ENCODE measurements at places on chromosomes 1 and 21.

- DNase-seq, result no peak
Measured at GRCh38 chr1:54355931-54356679, 50.1 kb downstream of the SSBP3 start.

GRCh38 chr1:171929121-171929520, 87.8 kb downstream of the DNM3 start:
- no peak for DNase-seq

GRCh38 chr1:226981386-226981817, 41.3 kb downstream of the COQ8A start:
- no peak for DNase-seq

DNA sequence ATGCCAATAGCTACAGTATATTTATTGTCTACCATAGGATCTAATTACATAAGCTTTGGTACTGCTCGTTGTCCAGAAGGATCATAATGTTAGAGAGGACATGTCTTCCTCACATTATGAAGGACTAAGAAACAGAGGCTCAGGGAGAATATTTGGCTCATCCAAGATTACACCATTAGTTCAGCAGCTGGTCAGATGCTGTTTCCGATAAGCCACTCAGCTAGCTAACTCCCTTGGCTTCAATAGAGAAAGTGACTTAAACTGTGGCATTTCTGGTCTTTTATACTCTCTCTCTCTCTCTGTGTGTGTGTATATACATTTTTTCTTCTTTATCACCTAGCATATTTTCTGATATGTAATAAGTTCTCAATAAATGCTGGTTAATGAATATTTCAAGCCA, 70.4 kb downstream of the DDR2 start:
- no peak for DNase-seq

DNA sequence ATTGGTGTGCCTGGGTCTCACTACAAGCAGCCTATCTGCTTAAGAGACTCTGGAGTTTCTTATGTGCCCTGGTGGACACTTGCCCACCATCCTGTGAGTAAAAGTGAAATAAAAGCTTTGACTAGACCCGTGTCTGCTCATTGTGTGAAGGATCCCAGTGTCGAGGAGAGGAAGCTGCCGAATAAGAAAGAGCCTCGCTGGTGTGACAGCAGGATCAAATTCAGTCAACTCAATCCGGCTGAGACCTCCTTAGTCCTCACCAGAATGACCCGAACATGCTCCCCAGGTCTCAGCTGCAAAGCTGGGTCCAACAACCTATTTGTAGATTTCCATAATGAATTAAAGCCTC, 14.8 kb downstream of the CD2 start:
- no peak for DNase-seq

DNA sequence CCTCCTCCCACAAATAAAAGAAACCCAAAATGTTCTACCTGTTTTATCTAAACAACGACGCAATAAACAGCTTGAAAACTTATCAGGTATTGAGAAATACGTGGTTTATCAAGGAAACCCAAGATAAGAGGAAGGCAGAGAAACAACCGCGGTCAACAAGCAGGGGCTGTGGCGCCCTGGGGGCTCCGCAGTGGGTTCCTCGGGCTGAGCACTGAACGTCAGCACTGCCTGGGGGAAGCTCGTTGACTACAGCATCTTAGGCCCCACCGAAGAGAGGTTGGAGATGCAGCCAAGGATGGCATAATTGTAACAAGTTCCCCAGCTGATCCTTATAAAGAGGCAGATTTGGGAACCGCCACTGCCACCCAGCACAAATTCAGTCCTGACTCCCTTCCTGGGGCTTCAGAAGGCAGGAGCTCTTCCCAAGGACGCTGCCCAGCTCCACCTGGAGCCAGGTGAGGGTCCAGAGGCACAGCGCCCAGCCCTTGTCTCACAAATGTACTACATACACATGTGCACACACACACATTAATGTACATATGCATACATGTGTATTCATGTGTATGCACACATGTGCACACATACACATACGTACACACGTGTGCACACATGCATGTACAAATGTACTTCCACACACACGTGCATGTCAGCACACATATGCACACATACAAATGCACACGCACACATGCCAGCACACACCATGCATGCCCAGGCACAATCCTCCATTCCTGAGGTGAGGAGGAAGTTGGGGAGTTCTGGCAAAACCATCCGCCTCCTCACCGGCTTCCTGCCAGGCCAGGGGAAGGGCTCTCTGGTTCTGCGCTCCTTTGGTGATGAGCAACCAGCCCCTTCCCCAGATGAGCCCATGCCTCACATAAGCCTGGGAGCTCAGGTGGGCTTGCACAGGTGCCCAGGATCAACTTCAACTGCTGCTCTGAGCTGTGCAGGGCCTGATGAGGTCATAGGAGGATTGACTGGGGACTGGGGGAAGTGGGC, 251.1 kb downstream of the NPHP4 start:
- no peak for DNase-seq

DNA sequence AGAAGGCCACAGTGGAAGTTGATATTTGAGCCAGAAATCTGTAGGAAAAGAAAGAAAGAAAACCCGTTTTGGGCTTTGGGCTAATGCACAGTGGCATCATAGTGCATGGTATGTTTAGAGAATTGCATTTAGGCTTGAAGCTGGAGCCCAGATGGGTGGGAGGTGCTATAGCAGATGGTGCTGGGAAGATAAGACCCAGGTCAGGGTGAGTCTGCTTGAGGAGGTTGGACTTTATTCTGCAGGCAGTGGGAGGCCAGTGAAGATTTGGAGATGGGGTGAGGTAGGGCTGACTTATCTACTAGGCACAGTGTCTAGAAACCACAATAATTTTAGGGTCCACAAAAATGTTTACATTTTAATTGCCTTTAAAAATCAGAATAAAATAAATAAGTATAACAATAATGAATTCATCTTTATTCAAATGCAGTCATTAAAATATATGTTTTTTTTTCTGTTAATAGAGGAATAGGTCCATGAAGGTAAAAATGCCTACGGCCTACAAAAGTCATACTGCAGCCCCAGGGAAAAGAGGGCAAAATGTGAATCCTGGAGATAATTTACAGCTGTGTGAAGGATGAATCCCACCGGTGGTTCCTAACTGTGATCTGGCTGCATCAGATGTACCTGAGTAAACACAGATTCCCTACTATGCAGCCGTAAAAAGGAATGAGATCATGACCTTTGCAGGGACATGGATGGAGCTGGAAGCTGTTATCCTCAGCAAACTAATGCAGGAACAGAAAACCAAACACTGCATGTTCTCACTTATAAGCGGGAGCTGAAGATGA, 8.7 kb downstream of the DNAJC6 start:
- DNase-seq, result no peak

DNA sequence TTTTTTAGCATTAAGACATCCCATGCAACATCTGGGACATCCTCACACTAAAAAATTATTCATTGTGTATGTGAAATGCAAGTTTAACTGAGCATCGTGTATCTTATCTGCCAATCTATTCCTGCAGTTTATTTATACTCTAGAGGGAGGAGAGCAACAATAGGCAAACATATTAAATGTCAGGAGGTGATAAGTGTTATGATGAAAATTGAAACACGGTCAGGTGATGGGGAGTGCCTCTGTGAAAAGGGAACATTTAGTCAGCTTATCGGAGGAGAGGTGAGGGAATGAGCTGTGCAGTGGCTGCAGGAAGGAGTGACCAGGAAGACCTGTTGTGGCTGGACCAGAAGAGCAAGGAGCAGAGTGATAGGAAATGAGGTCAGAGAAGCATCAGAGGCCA, 775 bp upstream of the EFCAB14 start:
- DNase-seq, result no peak

DNA sequence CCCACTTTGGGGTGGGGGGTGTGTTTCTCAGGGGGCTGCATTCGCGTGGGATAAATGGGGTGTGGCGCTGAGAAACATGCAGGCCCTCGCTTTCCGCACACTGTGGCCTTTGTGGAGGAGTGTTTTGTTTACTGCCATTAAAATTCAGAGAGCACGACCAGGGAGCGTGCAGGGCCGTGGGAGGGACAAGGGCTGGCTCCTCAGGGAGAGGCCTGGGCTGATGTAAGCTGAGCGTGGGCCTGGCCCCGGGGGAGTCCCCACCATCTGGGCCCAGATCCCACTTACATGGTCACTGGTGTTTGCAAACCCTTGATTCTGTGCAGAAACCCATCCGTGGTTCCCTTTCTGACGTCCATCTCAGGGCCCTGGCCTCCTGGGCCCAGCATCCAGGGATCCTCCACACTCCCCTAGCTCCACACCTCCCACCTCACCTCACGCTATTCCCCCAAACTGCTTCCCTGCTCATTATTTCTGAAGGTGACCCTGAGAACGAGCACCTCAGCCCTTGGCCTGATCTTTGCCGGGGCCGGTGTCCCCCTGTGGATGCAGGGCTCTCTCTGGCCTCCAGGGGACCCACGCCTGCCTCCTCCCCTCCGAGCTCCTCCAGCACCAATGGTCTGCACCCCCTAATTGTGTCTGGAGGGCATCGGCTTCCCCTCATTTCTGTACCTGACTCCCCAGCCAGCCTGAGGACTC, 92.5 kb upstream of the SIM2 start:
- DNase-seq, result no peak

DNA sequence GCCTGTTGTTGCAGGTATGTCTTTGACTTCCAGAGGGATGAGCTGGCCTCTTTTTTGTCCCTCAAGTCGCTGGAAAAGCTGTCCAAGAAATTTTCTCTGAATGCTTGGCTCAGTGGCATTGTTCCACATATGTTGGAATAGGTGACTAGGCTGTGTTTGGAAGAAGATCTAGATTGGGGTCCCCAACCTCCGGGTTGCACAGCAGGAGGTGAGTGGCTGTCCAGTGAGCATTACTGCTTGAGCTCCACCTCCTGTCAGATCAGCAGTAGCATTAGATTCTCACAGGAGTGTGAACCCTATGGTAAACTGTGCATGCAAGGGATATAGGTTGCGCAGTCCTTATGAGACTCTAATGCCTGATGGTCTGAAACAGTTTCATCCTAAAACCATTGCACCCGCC, 18.1 kb downstream of the BACH1 start:
- no peak for DNase-seq

DNA sequence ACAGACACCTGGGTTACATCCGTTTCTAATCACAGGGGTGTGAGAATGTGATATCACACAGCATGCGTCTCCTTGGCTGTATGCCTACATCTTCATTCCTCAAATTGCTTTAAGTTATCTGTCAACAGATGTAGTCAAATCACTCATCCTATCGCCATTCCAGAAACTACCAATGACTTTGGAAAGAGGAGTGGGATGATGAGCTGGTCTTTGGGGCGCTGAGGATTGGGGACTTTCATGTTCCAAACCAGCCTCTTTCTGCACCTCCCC, 104.8 kb downstream of the NAV1 start:
- DNase-seq, result no peak

DNA sequence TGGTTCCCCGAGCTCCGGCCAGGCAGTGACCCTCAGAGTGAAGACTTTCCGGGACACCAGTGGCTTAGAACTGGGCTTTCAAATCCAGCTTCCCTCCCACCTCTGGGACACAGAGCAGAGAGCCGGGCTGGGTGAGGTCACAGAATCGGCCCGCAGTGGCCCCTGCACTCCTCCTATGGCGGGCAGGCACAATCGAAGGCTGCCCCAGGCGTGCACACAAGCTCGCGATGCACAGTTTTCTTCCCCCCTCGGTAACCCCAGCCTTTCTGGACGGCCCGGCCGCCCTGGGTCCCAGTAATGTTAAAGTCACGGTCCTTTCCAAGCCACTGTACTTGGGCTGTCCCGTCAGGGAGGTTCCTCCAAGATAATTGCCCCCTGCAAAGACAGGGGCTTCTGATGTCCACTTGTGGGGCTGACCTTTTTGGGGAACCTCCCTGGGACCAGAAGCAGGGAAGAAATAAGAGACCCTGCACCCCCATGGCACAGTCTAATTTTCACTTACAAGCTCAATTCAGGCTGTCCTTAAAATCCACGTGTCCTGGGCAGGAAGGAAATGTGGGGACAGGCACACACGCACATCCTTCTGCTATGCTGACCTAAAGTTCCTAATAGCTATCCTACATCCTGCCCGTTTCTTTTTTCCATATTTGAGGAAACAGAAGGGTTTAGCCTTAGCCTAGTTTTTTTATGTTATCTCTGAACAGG, 13.7 kb downstream of the TFF3 start:
- DNase-seq, result no peak

DNA sequence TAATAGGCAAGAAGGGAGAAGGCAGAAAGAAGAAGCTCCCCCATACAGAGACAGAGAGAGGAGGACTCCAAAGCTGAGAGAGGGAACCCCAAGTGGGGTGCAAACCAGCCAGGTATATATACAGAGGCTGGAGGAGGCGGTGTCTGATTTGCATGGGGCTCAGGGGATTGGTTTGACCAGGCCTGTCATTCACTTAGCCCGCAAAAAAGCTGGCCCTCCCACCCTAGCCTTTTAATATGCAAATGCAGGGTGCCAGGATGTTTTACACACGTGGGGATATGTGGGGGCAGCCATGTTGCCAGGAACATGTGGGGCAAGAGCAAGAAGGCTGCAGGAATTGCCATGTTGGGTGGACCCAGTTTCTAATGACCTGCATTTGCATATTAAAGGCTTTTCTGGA, 37.0 kb upstream of the TENT5B start:
- DNase-seq, result no peak

- no peak for DNase-seq
Measured at GRCh38 chr1:222247811-222248310, 300.0 kb downstream of the HHIPL2 start.

- DNase-seq, result no peak
Measured at GRCh38 chr1:1540090-1540817, at the start of gene TMEM240. TSS of gene TMEM240 (minus strand) at chr1:1540624. CDS start at chr1:1540346, 278 bp downstream.

- no peak for DNase-seq
Measured at GRCh38 chr21:36217743-36218142, 61.1 kb downstream of the DOP1B start.

DNA sequence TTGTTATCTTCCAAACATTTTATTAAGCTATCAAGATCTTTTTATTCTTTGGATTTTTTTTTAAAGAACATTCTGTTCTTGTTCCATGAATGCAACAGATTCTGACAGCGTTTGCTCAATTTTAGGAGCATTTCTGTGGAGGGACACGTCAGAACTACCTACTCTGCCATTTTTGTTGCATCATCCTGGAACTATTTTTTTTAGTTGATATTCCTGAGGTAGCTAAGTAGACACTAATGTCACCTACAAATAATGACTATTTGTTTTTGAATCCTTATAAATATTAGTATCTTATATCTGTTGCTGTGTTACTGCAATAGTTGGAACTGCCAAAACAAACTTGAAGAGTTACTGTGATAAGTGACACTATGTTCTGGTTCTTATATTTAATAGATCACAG, 57.2 kb downstream of the DNAI4 start:
- DNase-seq, result no peak

GRCh38 chr1:194273660-194274059, 1087.2 kb upstream of the B3GALT2 start:
- no peak for DNase-seq

- DNase-seq, result no peak
Measured at GRCh38 chr1:81340239-81340638, 460.5 kb upstream of the ADGRL2 start.

DNA sequence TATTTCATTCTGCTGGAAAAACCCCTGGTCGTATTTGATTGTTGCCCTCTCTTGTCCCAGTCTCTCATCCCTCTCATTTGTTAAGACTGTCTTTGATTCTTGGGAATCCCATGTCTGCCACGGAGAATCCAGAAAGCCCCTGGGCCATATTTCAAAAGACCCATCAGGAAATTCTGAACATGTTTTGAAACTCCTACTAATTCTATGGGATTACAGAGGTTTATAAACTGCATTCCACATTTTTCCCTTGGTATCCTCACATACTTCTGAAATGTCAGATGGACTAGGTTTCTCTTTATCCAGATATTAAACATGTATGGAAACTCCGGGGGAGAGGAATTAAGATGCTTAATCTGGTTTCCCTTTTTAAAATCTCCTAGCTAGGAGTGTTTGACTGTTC, 80.0 kb downstream of the HUNK start:
- DNase-seq, result no peak

GRCh38 chr1:105652109-105652508, 1404.4 kb upstream of the PRMT6 start:
- DNase-seq, result no peak
